ENCODE measurements at places on chromosomes 2 and 18.

- DNase-seq: no peak
Observed at GRCh38 chr2:158926478-158926948, 41.9 kb upstream of the TANC1 start.

DNA sequence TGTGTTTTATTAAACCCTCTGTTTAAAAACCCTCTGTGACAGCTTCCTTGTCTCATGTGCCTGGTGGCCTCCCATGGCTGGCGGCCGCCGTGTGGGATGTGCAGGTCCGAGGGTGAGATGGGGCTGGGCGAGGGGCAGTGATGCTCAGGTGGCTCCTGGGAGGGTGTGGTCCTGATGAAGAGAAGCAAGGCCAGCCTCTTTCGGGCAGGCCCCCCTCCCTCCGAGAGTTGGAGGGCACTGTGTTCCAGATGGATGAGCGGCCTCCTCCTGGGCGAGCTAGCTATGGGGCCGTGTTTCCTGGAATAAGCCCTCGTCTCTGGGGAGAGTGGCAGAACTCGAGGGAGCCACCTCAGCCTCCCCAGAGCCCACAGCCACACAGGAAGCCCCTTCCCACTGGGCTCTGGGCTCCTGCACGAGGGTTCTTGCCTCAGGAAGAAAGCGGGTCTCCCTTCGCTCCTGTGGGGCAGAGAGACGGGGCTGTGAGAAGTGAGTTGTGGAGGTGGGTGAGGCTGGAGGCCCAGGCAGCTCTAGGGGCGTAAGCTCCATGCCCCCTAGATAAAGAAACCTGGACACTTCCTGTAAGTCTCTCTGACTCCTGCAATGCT lies 72.1 kb downstream of the ASB1 start:
- DNase-seq: no peak

DNA sequence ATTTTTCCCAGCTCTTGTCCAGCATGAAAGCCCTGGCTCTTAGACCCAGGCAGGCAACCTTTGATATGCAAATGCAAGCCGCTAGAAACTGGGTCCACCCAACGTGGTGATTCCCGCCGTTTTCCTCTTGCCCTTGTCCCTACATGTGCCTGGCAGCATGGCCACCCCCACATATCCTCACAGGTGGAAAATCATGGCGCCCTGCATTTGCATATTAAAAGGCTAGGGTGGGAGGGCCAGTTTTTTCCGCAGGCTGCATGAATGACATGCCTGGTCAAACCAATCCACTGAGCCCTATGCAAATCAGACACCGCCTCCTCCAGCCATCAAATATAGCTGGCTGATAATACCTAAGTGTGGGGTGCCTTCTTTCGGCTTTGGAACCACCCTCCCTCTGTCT lies 1091.8 kb upstream of the NXPH2 start:
- DNase-seq: no peak

GRCh38 chr2:107466241-107466640 lies 360.5 kb upstream of the RGPD4 start:
- no peak for DNase-seq

GRCh38 chr2:156129227-156129626 lies 203.3 kb downstream of the NR4A2 start:
- DNase-seq: no peak

DNA sequence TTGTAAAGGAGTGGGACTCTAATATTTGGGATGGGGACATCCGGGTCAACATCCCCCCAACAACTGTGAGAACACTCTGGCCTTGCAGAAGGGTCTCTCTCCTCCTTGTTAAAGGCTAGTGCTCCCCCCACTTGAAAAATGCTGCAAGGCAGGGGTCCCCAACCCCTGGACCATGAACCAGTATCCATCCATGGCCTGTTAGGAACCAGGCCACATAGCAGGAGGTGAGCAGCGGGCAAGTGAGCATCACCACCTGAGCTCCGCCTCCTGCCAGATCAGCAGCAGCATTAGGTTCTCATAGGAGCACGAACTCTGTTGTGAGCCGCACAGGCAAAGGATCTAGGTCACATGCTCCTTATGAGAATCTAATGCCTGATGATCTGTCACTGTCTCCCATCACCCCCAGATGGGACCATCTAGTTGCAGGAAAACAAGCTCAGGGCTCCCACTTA lies 243.9 kb upstream of the ID2 start:
- DNase-seq: no peak

- peak; percentile 75 for DNase-seq
Observed at GRCh38 chr2:61470122-61470951, 550 bp downstream of the USP34 start.

- DNase-seq: no peak
Observed at GRCh38 chr2:160372010-160372356, 121.6 kb downstream of the RBMS1 start.

DNA sequence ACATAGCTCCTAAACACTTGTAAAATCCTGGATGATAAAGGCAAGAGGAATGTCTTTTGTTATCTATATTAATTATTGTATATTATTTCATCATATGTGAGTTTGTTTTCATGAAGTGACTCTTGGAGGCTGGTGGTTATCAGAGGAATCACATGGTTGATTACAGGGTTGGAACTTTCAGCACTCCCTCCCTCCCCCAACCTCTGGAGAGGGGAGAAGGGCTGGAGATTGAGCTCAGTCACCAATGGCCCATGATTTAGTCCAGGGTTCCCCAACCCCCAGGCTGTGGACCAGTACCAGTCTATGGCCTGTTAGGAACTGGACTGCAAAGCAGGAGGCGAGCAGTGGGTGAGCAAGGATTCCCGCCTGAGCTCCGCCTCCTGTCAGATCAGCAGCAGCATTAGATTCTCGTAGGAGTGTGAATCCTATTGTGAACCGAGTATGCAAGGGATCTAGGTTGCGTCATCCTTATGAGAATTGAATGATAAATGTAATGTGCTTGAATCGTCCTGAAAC lies 37.7 kb downstream of the FBXO48 start:
- no peak for DNase-seq

Measured in stimulated activated CD4-positive, alpha-beta T cell treated with anti-CD3 and anti-CD28 coated beads, Interleukin-1b, Interleukin-23, amount 100 ng/mL, for 1 hour (primary cell).